ENCODE measurements at places on chromosomes 16 and 17. TPM values are rescaled to one million over a fixed set of nuclear protein-coding genes. Genes with fewer than 3 reads are reported as not detected.

KRT9 gene
- total RNA-seq: not detected

GAS2L2 gene
- total RNA-seq: not detected

BPTF gene
- 71.1 TPM for total RNA-seq

CCL1 gene
- total RNA-seq: not detected

TBC1D3L gene
- 83.6 TPM for total RNA-seq

MAP2K6 gene
- total RNA-seq: 50.7 TPM

HP gene
- total RNA-seq: not detected

CA4 gene
- total RNA-seq: 149 TPM

Data from transverse colon (tissue), 4 donors.